ENCODE measurements at places on chromosomes 12 and 14.
A peak's percentile ranks its signal among the peaks of the same experiment; 100 is the strongest.

GRCh38 chr12:63994704-63995103, 150.2 kb downstream of the SRGAP1 start:
- DNase-seq = no peak

DNA sequence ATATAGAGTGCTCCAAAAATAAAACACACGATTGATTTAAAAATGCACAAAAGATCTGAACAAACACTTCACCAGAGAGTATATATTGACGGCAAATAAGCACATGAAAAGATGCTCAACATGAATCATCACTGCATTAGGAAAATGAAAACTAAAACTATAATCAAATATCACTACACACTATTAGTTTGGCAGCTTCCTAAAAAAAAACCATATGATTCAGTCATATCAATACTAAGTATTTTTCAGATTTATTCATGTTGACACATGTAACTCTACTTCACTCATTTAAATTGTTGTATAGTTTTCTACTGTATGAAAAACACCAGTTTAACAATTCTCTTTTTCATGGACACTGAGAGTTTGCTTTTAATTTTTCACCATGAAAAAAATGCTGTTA, 41.6 kb downstream of the EXOC5 start:
- DNase-seq = no peak

DNA sequence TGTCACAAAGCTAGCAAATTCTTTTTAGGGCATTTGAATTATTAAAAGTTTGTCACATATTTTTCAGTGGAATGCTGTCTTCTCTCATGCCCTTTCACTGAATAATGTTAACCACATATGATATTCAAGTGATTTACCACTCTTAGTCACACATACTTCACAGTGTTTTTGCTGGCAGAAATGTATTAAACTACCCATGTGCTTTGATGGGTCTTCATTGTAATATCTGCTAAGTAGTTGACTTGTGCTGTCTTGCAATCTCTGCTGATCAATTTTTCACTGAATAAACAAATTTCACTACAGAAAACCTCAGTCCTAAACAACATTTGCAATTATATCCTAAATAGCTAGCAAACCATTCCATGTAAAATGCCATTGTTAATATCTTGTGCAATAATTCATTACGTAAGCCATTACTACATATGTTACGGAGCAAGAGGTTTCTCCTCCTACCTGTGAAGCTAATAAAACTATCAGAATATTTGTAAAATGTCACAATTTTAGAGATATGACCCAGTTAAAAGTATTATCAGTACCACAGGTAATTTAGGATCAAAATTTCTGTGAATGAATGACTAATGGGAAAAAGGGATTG, 64.6 kb upstream of the LMO3 start:
- no peak for DNase-seq

DNA sequence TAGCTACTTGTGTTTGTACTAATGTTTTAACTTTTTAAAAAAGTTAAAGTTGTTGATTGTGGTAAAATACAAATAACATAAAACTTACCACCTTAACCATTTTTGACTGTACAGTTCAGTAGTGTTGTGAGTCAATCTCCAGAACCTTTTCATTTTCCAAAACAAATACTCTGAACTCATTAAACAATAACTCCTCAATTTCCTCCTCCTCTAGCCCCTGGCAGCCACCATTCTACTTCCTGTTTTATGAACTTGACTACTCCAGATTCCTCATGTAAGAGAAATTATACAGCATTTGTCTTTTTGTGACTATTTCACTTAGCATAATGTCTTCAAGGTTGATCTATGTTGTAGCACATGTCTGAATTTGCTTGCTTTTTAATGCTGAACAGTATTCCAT, 299.1 kb upstream of the AMIGO2 start:
- no peak for DNase-seq

GRCh38 chr14:51157012-51157411, 62.1 kb upstream of the TRIM9 start:
- DNase-seq = no peak

DNA sequence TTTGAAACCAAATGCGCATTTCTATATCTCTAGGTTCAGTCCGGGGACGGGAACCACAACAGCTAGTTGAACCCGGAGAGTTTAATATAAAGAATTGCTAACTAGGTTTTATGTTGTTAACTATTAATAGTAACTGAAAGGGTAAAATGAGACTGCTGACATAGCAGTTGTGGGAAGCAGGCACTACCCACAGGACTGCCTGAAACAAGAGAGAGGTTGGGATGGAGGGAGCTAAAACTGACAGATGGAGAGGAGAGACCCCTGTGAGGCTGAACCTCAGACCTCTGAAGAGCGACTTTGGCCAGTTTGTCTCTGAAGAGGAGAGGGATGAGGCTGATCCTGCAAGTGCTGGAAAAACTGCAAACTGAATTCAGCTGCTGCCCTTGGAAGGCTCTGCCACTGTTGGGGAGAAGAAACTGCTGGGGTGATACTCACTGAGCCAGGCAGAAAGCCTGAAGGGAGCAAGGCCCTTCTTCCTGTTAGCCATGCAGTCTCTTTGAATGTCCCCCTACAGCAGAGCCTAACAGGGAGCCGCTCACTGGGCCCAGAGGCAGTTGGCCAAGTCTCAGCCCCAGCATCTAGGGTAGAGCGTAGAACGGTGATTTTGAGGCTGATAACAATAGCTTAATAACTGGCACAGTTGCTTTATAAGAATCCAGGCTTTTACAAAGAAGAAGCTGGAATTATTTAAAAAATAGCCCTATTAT, 172.2 kb downstream of the NPAS3 start:
- no peak for DNase-seq

- no peak for DNase-seq
Observed at GRCh38 chr14:104680806-104681688, 8.4 kb upstream of the INF2 start.

DNA sequence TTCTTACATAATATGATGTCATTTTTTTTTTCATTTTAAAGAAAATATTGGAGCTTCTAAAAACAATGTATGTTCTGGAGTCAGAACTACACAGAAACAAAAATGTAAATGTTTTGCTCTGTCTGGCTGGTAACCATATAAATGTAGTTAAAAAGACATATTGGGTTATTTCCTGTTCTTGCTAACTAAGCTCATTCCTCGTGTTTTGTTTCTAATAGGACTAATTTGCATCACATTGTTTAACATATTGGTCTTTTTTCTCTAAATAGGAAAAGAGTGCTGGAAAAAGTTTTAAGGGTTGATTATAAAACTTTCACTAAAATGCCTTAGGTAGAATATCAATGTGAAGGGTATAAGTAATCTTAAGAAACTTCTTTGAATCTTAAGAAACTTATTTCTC, 221.3 kb downstream of the SLC6A15 start:
- DNase-seq = no peak

DNA sequence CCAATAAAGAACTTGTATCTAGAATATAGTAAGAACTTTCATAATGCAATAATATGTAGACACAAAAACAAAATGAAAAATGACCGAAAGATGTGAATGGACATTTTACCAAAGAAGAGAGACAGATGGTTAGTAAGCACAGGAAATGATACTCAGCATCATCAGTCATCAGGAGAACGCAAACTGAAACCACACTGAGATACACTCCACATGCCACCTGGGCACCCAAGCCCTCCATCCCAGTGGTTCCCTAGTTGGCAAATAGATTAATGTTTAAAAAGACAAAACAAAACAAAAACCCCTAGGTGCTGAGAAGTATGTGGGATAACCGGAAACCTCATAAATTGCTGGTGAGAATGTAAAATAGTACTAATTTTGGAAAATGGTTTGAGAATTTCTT, 26.8 kb upstream of the VPS33A start:
- no peak for DNase-seq

- DNase-seq = peak; percentile 76
Observed at GRCh38 chr14:105527826-105528585, 1.6 kb downstream of the TMEM121 start.

DNA sequence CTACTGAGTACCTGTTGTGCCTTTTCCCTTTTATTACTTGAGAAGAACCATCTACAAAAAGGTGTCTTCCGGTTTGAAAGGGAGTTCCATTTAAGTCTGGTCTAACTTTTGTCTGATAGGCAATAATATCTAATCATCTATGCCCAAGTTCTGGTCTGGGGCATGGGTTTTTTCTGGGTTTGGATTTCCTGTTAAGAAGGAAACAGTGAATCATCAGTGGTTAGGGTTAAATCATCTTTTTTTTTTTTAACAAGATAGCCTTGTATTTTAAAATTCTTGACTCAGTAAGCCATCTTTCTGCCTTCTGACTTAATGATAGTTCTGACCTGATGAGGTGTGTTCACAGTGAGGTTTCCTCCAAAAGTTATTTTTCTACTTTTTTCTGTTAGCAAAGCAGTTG, 29.3 kb upstream of the CPNE8 start:
- DNase-seq = no peak

DNA sequence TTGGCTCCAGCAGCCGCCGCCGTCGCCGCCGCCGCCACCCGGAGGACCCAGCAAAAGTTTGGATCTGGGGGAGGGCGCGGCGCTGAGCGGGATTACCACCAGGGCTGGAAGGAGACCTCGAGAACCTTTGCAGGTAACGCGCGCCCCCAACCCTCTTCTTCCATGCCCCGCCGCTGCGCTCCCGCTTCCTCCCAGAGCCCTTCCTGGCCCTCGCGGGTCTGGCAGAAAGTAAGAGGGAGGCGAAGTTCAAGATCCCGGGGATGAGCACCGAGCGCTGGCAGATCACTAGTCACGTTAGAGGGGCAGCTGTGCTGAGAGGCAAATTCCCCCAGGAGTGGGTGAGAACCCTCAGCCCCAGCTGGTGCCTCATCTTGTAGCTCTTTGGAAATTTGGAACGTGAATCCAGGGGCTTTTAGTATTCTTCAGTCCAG, 3.9 kb downstream of the FLRT2 start:
- no peak for DNase-seq

DNA sequence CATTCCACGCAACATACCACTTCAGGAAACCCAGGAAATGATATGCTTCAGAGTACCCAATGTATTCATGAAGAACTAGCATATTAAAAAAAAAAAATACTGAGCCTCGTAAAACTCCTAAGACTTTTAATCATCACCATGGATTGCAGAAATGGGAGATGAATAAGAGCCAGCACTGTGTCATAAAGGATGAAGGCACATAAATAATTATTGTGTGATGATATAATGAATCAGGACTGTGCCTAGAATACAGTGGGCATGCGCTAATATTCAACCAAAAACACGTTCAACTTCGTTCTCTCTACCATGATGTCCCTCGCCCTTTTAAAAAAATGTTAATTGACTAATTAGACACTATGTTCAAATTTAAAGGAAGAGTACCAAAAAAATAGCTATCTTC, 68.7 kb downstream of the CIT start:
- DNase-seq = no peak

GRCh38 chr14:51518280-51518679, 133.4 kb upstream of the FRMD6 start:
- DNase-seq = no peak
